Liver (tissue), 10 donors: ENCODE measurements at places on chromosomes 5 and 9.

DNA sequence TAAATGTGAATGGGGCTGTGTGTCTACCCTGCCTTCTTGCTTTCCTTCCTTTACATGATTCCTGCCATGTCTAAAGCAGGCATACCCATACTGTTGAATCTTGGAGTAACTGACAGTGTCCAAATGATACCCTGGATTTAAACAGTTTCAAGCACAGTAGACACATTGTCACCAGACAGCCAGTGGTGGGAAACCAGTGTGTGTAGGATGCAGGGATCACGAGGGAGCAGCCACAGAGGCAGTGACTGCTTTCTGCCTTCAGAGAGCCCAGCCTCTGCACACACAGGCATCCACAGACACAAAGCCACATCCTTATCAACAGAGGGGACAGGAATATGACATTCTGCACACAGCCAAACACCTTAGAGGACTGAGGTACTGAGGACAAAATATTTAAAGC is 184.2 kb upstream of the TBCA start:
- DNase-seq = no peak

- no peak for DNase-seq
Measured at GRCh38 chr5:101390151-101390908, 487.2 kb upstream of the ST8SIA4 start.

DNA sequence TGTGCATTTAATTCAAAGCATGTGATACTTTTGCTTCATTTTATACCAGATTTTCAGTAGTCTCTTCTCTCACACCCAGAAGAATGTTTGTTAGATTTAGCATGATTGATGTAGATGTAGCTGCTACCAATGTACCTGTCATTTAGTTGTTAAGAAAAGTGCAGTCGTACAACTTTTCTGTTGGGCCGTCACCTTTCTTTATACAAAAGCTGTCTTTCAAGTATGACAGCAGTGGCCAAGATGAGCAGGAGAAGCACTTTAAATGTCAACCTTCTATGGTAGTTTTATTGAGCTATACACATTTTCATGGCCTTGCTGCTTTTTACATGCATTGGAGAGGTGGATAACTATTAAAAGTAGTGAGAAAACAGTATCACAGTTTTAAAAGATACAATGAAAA is 77.7 kb upstream of the PTPRD start:
- no peak for DNase-seq

- DNase-seq = no peak
Measured at GRCh38 chr5:159861086-159861485, 55.2 kb upstream of the ADRA1B start.

DNA sequence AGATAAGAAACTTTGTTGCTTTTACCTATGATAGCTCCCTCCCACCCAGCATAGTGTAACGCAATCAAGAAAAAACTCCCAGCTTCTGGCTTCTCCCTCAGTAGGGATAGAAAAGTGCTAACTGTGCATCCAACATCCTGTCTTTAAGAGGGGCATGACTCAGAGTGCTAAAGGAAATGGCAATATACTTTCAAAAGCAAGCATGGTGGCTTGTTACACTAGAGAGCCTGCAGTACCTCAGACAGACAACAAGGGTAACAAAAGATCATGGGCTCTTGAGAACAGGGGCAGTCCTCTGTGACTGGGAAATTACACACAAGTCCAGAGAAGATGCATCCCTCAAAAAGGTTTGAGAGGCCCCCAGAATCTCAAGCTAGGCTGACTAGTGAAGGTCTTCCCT is 37.8 kb downstream of the PRELID2 start:
- no peak for DNase-seq

DNA sequence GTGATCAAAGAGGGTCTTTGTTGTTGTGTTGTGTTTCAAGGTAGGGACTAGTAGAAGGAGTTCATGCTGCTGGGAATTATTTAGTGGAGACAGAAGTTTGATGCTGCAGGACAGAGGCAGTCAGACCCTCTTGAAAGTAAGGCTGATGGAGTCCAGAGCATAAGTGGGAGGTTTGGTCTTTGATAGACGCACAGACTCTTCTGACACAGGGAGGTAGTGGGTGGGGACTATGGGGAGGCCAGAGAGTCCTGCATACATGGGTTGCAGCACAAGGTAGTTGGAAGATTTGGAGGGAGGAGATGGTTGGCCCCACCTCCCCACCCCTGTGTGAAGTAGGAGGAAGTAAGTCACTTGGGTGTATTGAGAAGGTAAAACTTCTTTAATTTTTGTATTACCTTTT is 2.4 kb upstream of the CCDC112 start:
- no peak for DNase-seq

GRCh38 chr9:859251-859650 is 17.8 kb downstream of the DMRT1 start:
- no peak for DNase-seq

- no peak for DNase-seq
Measured at GRCh38 chr5:91042936-91043255, 340.2 kb downstream of the ARRDC3 start.

- peak; percentile 28 for DNase-seq
Measured at GRCh38 chr9:138022121-138022741, 144.6 kb downstream of the CACNA1B start.

GRCh38 chr5:158754018-158754514 is 345.6 kb downstream of the EBF1 start:
- DNase-seq = no peak

GRCh38 chr5:55554585-55555202 is 19.9 kb upstream of the PLPP1 start:
- DNase-seq = no peak

DNA sequence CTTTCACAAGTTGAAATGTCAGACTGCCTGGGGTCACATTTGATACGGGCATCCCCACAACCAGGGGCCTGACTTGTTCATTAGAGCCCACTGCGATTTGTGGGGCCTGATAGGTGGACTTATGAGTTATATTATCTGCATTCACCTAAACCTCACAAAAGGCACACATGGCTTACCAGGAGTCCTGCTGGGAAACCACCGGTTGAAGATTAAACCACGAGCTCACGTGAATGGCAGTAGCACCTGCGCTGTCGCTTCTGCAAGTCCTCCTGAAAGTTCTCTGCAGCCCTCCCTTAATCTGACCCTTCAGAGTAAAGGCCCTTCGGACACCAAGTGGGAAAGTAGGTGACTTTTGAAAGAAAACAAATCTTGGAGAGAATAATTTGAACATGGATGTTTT is 68.9 kb downstream of the PPIC start:
- DNase-seq = no peak

DNA sequence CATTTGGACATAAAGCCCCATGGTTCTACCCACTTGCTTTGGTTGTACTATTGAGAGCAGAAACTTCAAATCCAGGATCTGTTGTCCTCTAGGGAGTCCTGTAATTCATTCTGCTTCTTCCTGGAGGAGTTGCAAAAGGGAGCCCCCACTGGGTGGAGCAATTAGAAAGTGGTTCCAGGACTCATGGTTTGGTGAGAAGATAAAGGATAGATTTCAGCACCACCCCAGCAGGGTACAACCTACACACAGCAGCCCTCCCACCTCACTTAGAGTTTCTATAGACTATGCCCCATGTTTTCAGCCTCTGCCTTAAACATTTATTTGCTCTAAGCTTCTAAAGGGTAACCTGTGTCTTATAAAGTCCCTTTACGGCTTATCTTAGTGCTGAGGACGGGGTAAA is 112.6 kb upstream of the ARRDC3 start:
- DNase-seq = no peak

DNA sequence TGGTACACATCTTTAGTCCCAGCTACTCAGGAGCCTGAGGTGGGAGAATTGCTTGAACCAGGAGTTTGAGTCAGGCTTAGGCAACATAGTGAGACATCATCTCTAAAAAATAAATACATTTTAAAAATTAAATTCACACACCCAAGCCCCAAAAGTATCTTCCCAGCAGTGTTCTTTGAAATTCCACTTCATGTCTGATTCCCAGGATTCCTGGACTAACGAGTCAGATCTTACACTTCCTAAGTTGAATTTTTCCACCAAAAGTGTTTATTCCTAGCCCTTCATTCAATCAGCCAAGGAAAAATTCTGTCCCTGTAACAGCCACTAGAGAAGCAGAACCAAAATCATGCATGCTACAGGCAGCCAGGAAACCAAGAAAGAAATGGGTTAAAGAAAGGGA is 970.9 kb downstream of the EFNA5 start:
- no peak for DNase-seq

DNA sequence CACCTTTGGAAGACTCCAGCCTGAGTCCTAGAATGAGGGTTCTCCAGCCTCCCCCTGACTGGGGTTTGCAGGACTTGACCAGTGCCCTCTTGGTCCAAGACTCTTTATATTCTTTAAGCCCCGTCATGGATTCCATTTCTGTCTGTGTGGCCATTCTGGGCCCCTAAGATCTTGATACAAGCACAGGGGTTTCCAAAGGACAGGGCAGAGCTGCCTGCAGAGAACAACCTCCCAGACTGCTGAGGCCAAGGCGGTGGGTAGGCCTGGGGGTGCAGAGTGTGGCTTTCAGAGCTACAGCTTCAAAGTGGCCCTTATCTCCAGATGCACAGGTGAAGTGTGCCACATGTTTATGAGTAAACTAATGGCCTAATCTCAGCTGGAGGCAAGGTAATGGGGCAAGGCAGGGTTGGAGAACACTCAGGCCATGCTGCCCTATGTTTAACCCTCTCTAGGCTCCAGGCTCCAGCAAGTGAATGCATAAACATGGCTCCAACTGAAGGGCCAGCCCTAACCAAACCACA is 32.1 kb downstream of the FOXI1 start:
- DNase-seq = peak; percentile 21

- no peak for DNase-seq
Measured at GRCh38 chr9:35490910-35491465, 1.1 kb downstream of the RUSC2 start.

- DNase-seq = no peak
Measured at GRCh38 chr9:128634651-128635262, 21.9 kb downstream of the DYNC2I2 start.

DNA sequence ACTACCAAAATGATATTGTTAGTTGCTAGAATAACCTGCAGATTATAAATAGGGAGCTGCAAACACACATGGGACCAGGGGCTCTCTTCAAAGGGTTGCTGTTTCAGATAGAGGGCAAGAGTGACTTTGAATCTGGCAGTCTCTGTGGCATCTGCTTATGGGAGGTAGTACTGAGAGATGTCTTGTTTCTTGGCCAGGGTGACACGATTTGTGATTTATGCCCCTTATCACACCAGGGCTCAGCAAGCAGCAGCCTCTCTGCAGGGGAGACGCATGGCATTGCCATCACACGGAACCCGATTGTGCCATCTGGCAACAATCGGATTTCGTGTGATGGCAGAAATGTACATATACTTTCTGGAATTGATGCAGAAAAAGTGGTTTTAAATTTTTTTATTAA is 615.6 kb downstream of the ZNF608 start:
- DNase-seq = no peak

- DNase-seq = no peak
Measured at GRCh38 chr5:151259931-151260330, 6.9 kb downstream of the GM2A start.
